Mammary microvascular endothelial cell (primary cell): ENCODE measurements at places on chromosomes 2 and 18. TPM values are rescaled to one million over a fixed set of nuclear protein-coding genes. Genes with fewer than 3 reads are reported as not detected.

Gene WDCP
- 10.6 and 12.1 TPM in 2 replicates for total RNA-seq

Gene KIAA2012
- total RNA-seq = not detected in 2 replicates

Gene POU3F3
- total RNA-seq = not detected in 2 replicates

Gene IL1RL1
- 21.5 and 21.9 TPM in 2 replicates for total RNA-seq

Gene MEP1B
- total RNA-seq = not detected in 2 replicates

Gene PCARE
- total RNA-seq = not detected in 2 replicates

Gene CFAP221
- 0.07 TPM in 1 of 2 replicates, not detected in the other for total RNA-seq

Gene ANO7
- total RNA-seq = 1.1 and 1.8 TPM in 2 replicates

Gene STK16
- total RNA-seq = 9.6 and 11.7 TPM in 2 replicates

Gene KIF5C
- 0.25 and 0.33 TPM in 2 replicates for total RNA-seq

Gene MOGAT1
- total RNA-seq = not detected in 2 replicates

Gene CTLA4
- 0.30 TPM in 1 of 2 replicates, not detected in the other for total RNA-seq

Gene SP3
- 37.6 and 49.8 TPM in 2 replicates for total RNA-seq

Gene DSG4
- total RNA-seq = not detected in 2 replicates

Gene SCN3A
- 0.98 and 2.1 TPM in 2 replicates for total RNA-seq

Gene CELF4
- total RNA-seq = not detected in 2 replicates

Gene ADGRF3
- 0.05 and 0.20 TPM in 2 replicates for total RNA-seq
